Left forelimb (tissue), 1 donor: ENCODE measurements at places on chromosomes 13 and 19.

DNA sequence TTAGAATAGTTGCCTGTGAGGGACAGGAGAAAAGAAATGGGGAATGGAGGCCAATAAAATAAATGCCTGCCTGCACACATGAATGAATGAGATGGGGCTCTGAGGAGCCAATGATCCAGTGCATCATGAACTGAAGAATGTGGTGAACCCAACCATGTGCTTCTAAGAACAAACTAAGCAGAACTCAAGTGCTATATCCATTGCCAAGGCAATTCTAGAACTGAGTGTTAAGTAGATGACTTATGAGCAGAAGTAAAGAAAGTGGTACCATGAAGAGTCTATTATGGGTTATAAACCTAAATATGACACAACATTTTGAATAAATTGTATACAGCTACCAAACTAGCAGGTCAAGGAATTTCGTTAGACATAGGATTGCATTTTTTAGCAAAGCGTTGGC is 186.1 kb downstream of the KATNAL1 start:
- DNase-seq = no peak

DNA sequence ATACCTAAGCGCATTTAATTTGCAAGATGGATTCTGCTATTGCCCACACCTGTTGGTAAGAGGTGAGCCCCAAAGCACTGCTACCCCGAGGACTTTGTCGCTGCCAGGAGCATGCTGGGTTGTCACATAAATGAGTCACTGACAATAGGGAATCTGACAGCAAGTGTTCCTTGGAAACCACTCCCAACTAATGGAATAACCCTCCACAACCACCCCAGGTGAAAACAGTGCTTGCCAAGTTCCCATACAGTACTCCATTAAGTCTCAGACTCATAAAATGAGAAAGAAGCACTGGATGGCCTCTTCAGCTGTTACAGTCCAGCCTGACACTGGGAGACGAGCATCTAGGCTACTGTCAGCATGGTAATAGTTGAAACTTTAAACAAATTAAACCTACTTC is 108.6 kb downstream of the EFNB2 start:
- no peak for DNase-seq

- no peak for DNase-seq
Measured at GRCh38 chr13:29847501-29847983, 2.9 kb downstream of the UBL3 start.

DNA sequence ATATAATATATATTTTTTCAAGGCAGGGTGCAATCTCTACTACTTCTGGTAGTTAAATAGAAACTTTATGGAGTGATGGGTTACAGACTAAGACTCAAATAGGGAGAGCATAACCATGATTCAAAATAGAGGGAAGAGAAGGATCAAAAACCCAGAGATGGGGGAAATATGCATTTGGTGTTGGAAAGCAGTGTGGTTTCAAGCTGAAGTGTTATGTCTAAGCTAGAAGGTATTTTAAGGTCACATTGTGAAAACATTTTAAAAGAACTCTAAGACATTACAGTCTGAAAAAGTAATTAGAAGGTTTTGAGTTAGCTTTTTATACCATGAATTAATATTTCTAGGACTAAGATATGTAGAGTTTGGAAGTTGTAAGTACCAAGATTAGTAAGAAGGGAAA is 2741.4 kb downstream of the PCDH9 start:
- no peak for DNase-seq

DNA sequence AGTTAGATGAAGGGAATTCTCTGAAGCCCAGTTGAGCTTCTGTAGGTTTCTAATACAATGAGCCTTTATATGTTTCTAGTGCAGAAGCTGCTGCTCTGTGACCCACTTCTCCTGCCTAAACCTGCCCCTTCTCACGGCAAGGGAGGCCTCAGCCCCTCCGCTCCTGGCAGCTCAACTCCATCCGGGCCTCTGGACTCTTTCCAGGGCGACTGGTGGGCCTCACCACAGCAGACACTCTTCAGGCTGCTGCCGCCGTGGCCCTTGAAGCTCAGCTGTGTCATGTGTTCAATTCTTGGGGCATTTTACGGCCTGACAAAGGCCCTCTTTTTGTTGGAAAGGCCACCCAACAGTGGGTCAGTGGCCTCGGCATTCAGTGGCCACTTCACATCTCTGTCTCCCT is 10.0 kb upstream of the C19orf33 start:
- no peak for DNase-seq

DNA sequence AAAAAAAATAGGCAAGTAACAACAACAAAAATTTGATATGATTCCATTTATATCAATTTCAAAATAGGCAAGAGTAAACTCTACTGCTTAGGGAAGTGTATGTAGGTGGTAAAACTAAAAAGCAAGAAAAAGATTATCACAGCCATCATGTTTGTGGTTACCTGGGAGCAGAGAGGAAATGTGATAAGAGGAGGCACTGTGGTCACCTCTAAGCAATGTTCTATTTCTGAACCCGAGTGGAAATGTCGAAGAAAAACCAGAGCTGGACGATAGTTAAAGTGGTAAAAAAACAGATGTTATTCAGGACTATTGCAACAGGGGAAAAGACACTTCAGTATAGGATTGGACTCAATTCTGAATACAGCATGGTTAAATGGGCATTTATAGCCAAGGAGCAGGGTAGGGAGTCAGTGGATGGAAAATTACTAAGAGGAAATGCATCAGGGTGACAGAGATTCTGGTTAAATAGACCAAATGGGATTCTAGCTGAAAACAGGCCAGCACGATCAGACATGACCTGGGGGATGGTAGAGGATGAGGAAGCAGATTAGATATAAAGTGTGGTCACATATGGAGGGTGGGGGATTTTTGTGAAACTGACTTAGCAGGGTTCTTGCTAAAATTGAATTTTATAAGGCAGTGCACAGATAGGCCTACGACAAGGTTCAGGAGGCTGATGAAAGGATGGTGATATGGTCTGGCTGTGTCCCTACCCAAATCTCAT is 6.0 kb upstream of the TEX30 start:
- no peak for DNase-seq

- DNase-seq = no peak
Measured at GRCh38 chr19:49344505-49345423, 9.6 kb downstream of the CD37 start.

GRCh38 chr19:1455336-1456120 is 5.6 kb downstream of the APC2 start:
- no peak for DNase-seq

DNA sequence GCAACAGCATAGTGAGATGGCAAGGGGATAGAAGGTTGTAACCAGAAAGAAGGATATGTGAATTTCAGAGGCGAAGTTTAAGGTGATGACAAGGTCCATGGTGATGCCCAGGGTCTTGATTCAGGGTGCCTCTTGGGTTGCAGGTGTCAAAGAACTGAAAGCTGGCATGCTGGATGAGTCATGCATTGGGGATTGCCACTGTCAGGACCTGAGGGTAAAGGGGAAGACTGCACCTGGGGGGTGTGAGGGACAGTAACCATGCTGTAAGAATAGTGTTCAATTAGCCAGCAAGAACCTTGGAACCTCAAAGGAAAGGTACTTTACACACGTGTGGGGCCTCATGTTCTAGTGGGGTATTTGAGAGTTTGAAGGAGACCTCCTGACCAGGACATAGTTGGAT is 279.6 kb downstream of the SLC7A1 start:
- DNase-seq = no peak

GRCh38 chr13:31195616-31196015 is 4.2 kb upstream of the B3GLCT start:
- DNase-seq = no peak

DNA sequence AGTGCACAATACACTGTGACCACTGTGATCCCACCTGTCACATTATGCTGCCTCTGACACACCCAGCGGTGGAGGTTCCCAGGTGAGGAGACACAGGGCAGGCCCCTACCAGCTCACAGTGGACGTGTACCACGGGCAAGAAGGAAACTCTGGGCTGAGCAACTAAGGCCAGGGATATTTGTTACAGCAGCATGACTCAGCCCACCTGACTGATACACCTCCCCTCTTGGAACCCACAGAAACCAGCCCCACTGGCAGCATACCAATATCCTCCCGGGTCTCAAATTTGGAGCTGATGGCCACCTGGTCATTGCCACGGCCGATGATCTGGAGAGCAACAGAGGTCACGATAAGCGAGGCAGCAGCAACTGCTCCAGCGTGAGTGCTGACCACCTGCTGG is 14.9 kb downstream of the KLC3 start:
- no peak for DNase-seq

DNA sequence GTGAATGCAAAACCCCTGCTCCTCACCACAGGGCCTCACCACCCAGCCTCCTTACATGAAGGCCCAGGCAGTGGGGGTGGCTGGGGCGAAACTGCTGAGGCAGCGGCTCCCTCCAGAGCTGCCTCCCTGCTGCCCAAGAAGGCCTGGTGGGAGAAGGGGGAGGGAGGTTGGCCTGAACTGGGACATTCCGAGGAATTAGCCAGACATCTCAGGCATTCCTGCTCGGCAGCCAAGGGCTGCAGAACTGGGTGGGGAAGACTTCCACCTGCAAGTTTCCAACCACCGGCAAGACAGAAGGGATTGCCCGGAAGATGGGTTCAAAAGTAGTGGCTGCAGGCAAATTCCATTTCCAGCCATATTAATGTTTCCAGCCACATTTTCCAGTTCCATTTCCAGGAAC is 2.3 kb upstream of the PSPN start:
- DNase-seq = no peak

- no peak for DNase-seq
Measured at GRCh38 chr19:3986260-3987041, 1.2 kb upstream of the EEF2 start.

GRCh38 chr13:26380930-26381329 is 127.0 kb downstream of the CDK8 start:
- DNase-seq = no peak
